ENCODE measurements at places on chromosomes 16 and 17. TPM values are rescaled to one million over a fixed set of nuclear protein-coding genes. Genes with fewer than 3 reads are reported as not detected.

The COL1A1 gene
- 9.4 TPM for total RNA-seq

DNA sequence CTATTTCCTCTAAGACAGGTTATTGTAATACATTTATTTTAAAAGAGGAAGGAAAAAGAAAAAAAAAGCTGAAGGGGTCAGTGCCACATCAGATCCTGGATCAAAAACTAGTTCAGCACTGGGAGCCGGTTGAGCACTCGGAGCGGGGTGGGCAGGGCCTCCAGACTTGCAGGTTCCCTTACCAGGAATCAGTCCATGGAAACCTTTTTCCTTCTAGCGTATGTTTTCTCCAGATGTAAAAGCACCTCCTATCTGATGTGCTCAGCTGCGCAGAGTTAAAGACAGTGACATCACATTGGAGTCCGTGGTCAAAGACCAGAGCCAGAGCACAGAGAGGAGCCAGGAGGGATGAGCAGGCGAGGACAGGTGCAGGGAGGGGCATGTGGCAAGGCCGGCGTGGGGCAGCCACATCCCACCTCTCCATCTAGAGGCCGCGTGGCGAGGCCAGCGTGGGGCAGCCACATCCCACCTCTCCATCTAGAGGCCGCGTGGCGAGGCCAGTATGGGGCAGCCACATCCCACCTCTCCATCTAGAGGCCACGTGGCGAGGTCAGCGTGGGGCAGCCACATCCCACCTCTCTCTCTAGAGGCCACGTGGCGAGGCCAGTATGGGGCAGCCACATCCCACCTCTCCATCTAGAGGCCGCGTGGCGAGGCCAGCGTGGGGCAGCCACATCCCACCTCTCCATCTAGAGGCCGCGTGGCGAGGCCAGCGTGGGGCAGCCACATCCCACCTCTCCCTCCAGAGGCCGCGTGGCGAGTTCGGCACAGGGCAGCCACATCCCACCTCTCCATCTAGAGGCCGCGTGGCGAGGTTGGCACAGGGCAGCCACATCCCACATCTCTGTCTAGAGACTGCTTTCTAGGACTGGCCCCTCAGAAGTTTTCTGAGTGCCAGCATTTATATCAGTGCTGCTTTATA, 166.8 kb upstream of the CHMP6 start:
- H3K36me3 ChIP-seq: peaks cover 8% of the 10 kb centered on the region
- H3K27ac ChIP-seq: no peak overlapping the region
- H3K4me3 ChIP-seq: no peak overlapping the region
- H3K27me3 ChIP-seq: no peaks in the 10 kb centered on the region

GRCh38 chr17:80415626-80416137, 715 bp downstream of the ENDOV start:
- peaks cover 27% of the 10 kb centered on the region for H3K27me3 ChIP-seq
- no peak for DNase-seq
- peak overlapping the region; percentile 76 for H3K4me3 ChIP-seq
- peaks cover 29% of the 10 kb centered on the region for H3K4me1 ChIP-seq
- H3K36me3 ChIP-seq: peaks cover 52% of the 10 kb centered on the region
- H3K27ac ChIP-seq: peak overlapping the region; percentile 87

GRCh38 chr17:83032781-83033180, 46.6 kb upstream of the METRNL start:
- no peaks in the 10 kb centered on the region for H3K27me3 ChIP-seq
- peaks cover 15% of the 10 kb centered on the region for H3K36me3 ChIP-seq
- DNase-seq: no peak
- H3K27ac ChIP-seq: no peak overlapping the region
- H3K4me3 ChIP-seq: no peak overlapping the region
